Skeletal muscle tissue (tissue), 5 donors: ENCODE measurements at places on chromosomes 12 and 14. TPM values are rescaled to one million over a fixed set of nuclear protein-coding genes. Genes with fewer than 3 reads are reported as not detected.

The CD9 gene
- total RNA-seq, result 62.6 TPM

The CFAP54 gene
- total RNA-seq, result 2.1 TPM

The INSM2 gene
- not detected for total RNA-seq

The GALNT6 gene
- 1.6 TPM for total RNA-seq

The KRT75 gene
- not detected for total RNA-seq

The ASCL1 gene
- total RNA-seq, result not detected

The BAG5 gene
- total RNA-seq, result 16.7 TPM

The SLC2A14 gene
- 0.52 TPM for total RNA-seq

The ART4 gene
- not detected for total RNA-seq

The OAS3 gene
- 6.3 TPM for total RNA-seq

The BAZ1A gene
- total RNA-seq, result 19.3 TPM

The RABGGTA gene
- total RNA-seq, result 11.5 TPM

The ERG28 gene
- 2.1 TPM for total RNA-seq

The RNASE11 gene
- not detected for total RNA-seq

The KCNMB4 gene
- total RNA-seq, result 6.3 TPM

The PIANP gene
- under 0.01 TPM for total RNA-seq

The FOXM1 gene
- total RNA-seq, result 0.52 TPM

The NFATC4 gene
- 21.4 TPM for total RNA-seq

The LTBP2 gene
- 12.0 TPM for total RNA-seq

The ESPL1 gene
- 2.6 TPM for total RNA-seq

The SYNE2 gene
- 81.4 TPM for total RNA-seq

The MYO1H gene
- not detected for total RNA-seq

The ALKBH1 gene
- total RNA-seq, result 7.8 TPM

The PRICKLE1 gene
- 27.1 TPM for total RNA-seq

The CD163L1 gene
- total RNA-seq, result 4.7 TPM
